ENCODE measurements at places on chromosomes 11 and 22.
A peak's percentile ranks its signal among the peaks of the same experiment; 100 is the strongest.

GRCh38 chr11:123235117-123235655 lies 40.1 kb upstream of the CLMP start:
- DNase-seq, result peak; percentile 66

- DNase-seq, result no peak
Observed at GRCh38 chr11:5339771-5340322, 3.5 kb downstream of the OR51B5 start.

DNA sequence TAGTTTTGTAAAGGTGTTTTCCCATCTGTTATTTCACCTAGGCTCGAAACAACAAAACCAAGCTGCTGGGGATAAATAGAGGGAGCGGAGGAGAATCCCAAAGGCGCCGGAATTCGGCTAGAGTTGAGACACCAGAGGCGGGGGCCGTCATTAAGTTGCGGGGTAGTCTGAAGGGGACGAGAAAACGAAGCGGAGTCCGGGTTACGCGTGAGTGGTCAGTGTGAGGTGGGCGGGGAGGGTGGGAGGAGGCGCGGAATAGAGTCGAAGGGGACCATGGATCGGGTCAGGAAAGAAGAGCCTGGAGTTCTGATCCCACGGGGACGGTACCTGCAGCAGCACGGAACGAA lies 361 bp downstream of the SRPRA start:
- DNase-seq, result no peak

- no peak for DNase-seq
Observed at GRCh38 chr11:65529475-65530156, 4.7 kb downstream of the SCYL1 start.

GRCh38 chr11:115869780-115870431 lies 365.7 kb upstream of the CADM1 start:
- peak; percentile 26 for DNase-seq

DNA sequence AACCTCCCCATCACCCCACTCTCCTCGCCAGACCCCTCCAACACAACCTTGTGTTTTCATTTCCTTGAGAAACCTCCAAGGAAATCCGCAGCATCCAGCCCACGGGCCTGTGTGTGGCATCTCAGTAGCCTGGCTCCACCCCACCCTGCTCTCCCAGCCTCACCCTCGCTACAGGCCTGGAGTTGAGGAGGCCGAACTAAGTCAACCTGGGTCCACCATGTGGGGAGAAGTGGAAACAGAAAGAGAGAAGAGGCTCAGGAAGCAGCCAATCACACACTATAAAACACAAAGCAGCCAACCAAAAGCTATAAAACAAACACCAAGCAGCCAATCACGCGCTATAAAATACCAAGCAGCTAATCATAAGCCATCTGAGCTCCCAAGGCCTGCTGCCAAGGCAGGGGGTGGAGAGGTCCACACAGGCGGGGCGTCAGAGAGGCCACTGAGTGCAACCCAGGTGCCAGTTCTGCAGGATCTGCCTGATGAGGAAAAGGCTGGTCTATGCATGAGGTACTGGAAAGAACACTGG lies 72.0 kb downstream of the MICAL3 start:
- peak; percentile 1 for DNase-seq

DNA sequence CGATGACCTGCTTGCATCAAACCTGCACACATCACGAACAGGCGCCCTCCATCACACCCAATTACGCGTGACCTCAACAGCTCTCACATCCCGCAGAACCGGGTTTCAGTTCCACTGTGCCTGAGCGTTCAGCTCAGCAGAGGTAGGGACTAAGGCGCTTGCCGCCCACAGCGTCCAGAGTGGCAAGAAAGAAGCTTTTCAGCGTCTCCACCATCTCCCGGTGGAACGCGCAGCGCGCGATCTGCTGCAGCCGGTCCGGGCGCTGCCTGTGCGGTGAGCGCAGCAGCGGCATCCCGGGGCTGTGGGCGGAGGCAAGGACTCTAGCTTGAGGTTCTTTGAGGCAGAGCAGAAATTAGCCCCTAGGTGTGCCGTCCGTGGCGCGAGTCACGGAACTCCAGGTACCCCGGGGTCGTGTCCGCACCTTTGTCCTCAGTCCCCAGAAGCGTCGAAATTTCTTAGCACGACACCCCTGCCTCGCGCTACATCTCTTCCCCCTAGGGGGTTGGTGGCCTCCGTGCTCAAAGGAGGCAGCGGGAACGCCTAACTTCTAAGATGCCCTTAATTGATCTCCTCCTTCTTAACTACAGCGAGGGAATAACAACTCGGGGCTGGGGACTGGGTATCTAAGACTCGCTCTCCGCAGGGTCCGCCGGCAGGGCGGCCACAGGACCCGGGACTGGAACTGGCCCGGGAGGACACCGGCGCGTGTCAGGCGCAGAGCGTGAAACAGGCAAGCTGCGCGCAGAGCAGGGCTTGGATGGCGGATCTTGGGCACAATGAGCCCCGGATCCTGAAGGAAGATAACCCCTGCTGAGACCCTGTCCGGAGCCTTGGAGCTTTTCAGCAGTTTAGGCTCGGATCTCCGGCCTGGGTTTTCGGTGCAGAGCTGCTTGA lies 1.7 kb upstream of the CALCA start:
- DNase-seq, result no peak

- no peak for DNase-seq
Observed at GRCh38 chr11:2393111-2393868, 7.3 kb upstream of the TSSC4 start.

GRCh38 chr11:12125609-12126149 lies 15.3 kb downstream of the MICAL2 start:
- peak; percentile 52 for DNase-seq

DNA sequence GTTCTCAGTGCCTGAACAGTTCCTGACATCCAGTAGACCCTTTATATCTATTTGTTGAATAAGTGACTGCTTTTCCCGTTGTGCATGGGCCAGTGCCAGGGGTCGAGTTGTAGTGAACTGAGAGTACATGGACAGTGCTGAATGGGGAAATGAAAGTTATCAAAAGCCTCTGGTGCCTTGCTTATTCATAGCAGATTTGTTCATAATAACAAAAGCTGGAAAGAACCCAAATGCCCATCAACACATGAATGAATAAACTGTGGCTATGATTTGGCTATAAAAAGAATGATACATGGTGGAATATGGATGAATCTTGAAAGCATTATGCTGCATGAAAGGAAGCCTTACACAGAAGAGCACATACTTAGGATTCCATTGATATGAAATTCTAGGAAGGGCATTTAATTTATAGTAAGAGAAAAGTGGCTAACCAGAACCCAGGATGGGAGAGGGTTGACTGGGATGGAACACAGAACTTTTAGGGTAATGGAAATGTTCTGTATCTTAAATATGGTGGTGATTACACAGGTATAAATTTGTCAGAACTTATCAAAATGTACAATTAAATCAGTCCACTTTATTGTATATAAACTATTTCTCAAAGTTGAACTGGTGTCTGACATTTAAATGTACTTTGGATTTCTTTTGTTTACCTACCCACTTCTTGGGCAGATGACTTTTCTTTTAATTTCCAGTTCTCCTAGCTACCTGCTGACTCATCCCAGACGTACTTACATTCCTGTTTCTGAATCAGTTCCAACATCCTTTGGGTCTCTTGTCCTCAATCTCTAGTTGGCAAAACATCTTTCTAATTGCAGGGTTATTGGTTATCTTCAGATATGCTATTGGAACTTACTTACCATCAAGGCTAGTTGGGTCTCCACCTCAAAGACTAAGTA lies 42.8 kb downstream of the PACS1 start:
- peak; percentile 80 for DNase-seq

DNA sequence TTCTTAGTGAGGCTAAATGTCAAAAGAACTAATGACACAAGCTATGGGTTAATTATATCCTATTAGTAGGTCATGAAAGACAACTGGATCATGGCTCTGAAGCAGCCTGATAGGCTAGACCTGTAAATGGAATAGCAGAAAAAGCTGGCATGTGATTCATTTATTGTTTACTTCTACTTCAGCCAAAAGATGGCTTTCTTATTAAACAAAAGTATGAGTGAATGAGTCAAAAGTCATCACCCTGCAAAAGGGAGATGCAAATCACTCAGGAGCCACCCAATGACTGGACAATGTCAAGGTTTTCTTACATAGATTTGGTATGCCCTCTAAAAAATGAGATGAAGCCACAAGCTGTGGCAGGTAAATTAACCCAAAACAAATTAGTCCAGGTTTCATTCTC lies 138.0 kb downstream of the TRPC6 start:
- no peak for DNase-seq

DNA sequence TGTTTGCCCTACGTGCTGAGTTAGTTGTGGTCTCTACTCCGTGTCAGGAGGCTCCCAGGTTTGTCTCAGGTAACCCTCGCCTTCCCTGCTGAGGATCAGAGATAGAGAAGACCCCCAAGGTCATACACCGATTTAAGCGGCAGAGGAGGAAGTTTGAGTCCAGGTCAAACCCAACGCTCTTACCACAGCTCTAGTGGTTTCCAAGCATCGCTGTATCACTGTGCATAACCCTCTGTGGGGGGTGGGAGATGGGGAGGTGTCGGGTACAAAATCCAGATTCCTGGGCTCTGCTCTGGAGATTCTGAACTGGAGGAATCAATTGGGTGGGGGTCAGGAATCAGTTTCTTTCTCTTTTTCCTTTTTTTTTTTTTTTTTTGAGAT lies 627 bp downstream of the DNAJC4 start:
- no peak for DNase-seq

DNA sequence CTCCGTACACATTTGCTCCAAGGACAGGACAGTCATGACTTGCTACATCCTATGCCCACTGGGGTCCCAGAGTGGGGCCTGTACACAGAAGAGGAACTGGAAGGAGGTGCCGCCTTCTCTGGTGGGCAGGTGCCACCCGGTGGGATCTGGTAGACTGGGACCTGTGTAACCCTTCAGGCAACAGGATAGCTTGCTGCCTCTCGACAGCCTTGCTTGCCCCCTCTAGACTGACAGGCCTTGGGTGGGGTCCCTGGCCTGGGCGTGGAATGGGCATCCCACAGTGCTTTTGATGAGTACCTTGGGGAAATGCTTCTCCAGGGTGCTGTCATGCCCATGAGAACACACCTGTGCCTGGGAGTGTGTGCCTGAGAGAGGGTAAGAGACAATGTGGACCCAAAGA lies 15.8 kb downstream of the SHANK3 start:
- no peak for DNase-seq

- DNase-seq, result no peak
Observed at GRCh38 chr22:45014654-45015053, 4.8 kb upstream of the PHF21B start.

- no peak for DNase-seq
Observed at GRCh38 chr11:23425381-23425780, 565.1 kb upstream of the CCDC179 start.

DNA sequence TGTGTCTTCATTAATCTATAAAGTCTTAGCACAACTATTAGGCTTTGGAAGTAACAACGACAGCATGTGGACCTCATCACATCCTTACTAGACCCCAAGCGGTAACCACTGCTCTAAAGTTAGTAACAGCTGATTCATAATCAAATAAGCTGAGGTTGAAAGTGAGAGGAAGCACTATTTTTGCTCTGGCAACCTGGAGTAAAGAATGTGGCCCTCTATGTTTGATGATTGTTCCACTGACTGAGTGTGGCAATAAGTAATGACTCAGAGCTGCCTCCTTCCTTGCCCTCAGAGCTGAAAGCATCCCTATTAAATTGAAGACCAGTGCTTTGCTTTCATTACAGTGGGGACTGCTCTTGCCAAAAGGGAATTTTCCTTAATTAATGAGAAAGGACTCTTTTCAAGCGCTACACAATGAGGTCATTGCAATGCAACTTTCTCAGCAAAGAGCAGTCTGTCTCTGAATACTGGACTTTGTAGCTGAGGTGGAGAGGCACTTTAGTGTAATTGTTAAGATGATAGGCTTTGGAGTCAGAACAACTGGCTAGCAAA lies 906.1 kb upstream of the RAG2 start:
- peak; percentile 65 for DNase-seq

DNA sequence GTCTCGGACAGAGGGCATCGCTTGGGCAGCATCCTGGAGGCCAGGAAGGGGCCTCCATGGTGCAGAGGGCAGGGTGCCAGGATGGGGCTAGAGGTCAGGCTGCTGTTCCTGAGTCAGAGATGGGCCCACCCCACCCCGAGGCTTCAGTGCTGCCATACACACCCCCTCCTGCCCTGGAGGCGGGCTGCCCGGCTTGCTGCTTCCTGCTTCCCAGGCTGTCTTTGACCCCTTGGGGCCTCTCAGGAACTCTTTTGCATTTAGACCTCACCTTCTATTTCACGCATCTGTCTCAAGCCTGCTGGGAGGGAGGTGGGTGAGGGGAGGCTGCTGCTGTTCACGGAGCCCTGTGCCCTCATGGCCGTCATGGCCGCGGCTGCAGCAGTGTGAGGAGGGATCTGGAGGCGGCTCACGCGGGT lies 6.6 kb upstream of the GRAMD4 start:
- DNase-seq, result no peak

DNA sequence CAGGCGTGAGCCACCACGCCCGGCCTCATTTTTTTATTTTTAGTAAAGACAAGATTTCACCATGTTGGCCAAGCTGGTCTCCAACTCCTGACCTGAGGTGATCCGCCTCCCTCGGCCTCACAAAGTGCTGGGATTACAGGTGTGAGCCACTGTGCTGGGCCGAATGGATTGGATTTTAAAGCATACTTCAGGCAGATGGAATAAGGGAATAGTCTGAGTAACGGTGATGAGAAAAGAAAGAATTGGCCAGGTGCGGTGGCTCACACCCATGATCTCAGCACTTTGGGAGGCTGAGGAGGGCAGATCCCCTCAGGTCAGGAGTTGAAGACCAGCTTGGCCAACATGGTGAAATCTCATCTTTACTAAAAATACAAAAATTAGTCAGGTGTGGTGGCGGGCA lies 2.1 kb upstream of the CBL start:
- DNase-seq, result no peak

- DNase-seq, result no peak
Observed at GRCh38 chr22:46686221-46687047, 51.6 kb downstream of the CERK start.

DNA sequence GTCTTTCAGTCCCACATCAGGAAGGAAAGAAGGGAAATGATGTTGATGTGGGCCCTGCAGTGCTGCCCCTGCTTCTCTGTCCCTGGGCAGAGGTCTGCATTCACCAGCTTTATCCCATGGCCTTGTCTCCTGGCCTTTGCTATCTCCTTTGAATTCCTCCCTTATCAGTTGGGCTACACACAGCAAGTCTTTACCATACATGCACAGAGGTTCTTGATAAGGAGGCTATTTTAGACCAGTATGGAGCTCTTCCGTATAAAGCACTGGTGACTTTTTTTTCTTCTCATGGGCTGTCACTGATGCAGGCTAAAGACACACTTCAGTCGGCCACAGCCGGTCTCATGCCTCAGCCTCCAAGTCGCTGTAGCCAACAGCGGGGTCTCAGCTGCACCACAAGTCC lies 20.2 kb downstream of the MYO18B start:
- no peak for DNase-seq

DNA sequence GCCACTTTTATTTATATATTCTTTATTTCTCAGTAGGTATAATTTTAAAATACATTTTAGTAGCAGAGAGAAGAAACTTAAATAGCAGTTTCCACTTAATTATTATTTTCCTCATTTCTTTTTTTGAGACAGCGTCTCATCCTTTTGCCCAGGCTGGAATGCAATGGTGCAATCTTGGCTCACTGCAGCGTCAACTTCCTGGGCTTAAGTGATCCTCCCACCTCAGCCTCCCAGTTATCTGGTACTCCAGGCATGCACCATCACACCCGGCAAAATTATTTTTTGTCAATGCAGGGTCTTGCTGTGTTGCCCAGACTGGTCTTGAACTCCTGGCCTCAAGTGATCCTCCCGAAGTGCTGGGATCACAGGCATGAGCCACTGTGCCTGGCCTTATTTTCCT lies 38.3 kb downstream of the ATG13 start:
- no peak for DNase-seq
